Heart left ventricle (tissue), 16 donors: ENCODE measurements at places on chromosomes 7 and 10. TPM values are rescaled to one million over a fixed set of nuclear protein-coding genes. Genes with fewer than 3 reads are reported as not detected.

DNA sequence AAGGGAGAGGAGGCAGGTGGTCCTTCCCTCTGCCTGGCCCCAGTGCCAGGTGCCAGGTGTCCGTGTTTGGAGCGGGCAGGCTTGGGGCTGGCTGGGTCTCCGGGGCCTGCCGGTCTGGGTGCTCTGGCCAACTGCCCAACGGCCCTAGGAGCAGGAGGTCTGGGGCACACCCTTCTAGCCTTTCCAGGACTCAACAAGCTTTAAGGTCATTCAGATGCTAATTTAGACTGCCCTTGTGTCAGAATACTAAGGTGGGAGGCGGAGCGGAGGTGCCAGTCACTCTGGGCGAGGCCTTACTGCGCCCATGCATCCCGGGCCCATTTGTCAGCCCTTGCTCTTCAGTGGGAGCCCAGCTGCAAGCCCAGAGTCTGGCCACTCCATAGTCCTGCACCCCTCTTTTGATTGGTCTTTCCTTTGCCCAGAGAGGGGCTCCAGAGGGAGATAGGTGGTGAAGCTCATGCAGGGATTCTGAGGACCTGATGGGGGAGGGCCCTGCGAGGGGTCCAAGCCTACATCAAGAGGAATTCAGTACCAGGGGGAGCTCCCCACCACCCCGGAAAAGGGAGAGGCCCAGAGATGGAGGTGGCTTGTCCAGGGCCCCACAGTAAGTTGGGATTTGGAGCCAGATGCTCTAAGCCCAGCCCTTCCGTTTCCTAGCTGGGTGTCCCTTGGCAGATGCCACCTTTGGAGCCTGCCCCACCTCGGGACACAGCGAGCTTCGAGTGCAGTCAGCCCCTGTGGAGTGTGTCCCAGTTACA is 1.3 kb downstream of the PGAM2 start:
- peak; percentile 59 for DNase-seq

MACC1 gene
- 0.12 TPM for total RNA-seq

PGAM2 gene
- total RNA-seq = 334 TPM

AEBP1 gene
- 45.3 TPM for total RNA-seq

- DNase-seq = no peak
Observed at GRCh38 chr10:32057036-32057372, 779 bp upstream of the KIF5B start.

AGAP9 gene
- total RNA-seq = 0.64 TPM

DNA sequence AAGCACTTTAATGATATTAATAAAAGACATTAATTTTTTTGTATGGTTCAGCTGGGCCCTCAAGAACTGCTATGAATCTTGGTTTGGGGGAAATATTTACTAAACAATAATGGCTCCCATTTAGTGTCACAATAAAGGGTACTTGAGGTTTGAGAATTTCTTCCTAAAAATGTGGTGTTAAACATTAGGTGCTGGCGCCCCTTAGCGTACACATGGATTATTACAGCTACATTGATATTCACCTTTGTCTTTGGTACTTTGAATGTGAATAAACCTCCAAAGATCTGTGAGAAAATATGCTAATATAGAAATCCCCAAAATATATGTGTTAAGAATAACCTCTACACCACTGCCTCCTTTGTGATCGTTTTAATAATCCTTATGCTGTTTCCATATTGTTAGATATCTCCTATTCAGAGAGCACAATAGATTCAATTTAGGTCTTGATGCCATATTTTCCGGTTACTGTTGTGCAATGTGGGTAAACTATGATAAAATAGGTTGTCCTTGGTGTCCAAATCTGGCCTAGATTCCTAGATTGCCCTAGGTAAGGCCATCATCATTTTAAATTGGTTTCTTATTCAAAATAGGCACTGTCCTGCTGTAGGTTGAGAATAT is 161.8 kb upstream of the CACNA2D1 start:
- DNase-seq = no peak

EPHB6 gene
- total RNA-seq = 1.5 TPM

- DNase-seq = no peak
Observed at GRCh38 chr10:49760789-49761188, 1.3 kb downstream of the OGDHL start.

GRCh38 chr7:45921699-45922519 is 837 bp upstream of the IGFBP3 start:
- DNase-seq = peak; percentile 78

DNA sequence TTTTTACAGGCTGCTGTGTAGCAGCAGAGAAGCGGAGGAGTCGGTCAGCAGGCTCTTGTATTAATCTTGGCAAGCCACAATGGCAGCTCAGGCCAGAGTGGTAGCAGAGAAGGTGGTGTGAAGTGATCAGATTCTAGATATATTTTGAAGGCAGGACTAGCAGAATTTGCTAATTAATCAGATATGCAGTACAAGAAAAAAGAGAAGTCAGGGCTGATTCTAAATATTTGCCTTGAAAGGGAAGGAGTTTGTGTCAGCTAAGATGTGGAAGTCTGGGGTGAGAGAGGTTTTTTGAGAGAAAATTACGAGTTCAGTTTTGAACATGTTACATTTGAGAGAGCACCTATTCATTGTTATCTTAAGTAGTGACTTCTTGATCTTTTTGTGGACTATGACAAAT is 176.3 kb downstream of the WNT2 start:
- no peak for DNase-seq

- DNase-seq = peak; percentile 25
Observed at GRCh38 chr10:132469197-132469884, 68.2 kb upstream of the INPP5A start.

DNA sequence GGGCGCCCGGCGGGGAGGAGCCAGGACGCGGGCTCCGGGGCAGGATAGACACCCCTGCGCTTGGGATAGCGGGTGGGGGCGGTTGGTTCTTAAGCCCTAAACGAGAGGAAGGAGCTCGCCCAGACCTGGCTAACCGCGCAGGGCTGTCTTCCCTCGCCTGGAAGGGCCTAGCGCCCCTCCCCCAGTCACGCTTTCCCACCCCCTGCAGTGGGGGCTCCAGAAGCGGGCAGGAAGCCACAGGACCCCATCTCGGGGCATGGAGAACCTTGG is 6.5 kb downstream of the SHH start:
- no peak for DNase-seq
